ENCODE measurements at places on chromosomes 16 and 17. TPM values are rescaled to one million over a fixed set of nuclear protein-coding genes. Genes with fewer than 3 reads are reported as not detected.

GRCh38 chr16:66325717-66326376 lies 40.6 kb upstream of the CDH5 start:
- no peaks in the 10 kb centered on the region for H3K36me3 ChIP-seq
- no peak overlapping the region for H3K4me3 ChIP-seq
- H3K27ac ChIP-seq, result no peak overlapping the region
- peak; percentile 36 for DNase-seq

- peak; percentile 56 for DNase-seq
- H3K27ac ChIP-seq, result no peak overlapping the region
- H3K4me3 ChIP-seq, result no peak overlapping the region
- peaks cover 2% of the 10 kb centered on the region for H3K27me3 ChIP-seq
- no peaks in the 10 kb centered on the region for H3K4me1 ChIP-seq
Observed at GRCh38 chr17:70053241-70054234, 21.5 kb upstream of the KCNJ16 start.

- H3K36me3 ChIP-seq, result no peaks in the 10 kb centered on the region
- no peaks in the 10 kb centered on the region for H3K4me1 ChIP-seq
- no peak overlapping the region for H3K4me3 ChIP-seq
- no peak for DNase-seq
- H3K27me3 ChIP-seq, result peaks cover 3% of the 10 kb centered on the region
Observed at GRCh38 chr16:84643674-84644073, 4.6 kb upstream of the KLHL36 start.

GRCh38 chr17:12922120-12922519 lies 95.7 kb downstream of the ELAC2 start:
- no peak overlapping the region for H3K4me3 ChIP-seq
- H3K27me3 ChIP-seq, result no peaks in the 10 kb centered on the region
- H3K4me1 ChIP-seq, result no peaks in the 10 kb centered on the region
- H3K27ac ChIP-seq, result no peak overlapping the region
- no peaks in the 10 kb centered on the region for H3K36me3 ChIP-seq

DNA sequence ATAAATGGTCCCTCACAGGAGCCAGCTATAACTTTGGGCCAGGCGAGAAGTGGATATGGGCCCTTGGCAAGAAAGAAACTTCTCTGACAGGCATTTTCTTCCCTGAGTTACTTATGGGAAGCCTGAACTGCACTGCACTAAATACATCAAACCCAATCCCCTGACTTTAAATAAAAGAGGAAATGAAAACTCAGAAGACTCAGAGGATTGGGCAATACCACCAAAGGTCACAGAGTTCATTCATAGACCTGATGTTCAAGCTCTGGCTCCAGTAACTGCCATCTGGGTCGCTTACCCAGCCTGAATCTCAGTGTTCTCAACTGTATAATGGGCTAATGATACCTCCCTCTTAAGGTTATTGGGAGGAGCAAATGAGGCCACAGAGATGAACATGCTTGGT lies 815 bp downstream of the KRT35 start:
- no peak overlapping the region for H3K27ac ChIP-seq
- no peaks in the 10 kb centered on the region for H3K27me3 ChIP-seq
- H3K4me1 ChIP-seq, result no peaks in the 10 kb centered on the region

DNA sequence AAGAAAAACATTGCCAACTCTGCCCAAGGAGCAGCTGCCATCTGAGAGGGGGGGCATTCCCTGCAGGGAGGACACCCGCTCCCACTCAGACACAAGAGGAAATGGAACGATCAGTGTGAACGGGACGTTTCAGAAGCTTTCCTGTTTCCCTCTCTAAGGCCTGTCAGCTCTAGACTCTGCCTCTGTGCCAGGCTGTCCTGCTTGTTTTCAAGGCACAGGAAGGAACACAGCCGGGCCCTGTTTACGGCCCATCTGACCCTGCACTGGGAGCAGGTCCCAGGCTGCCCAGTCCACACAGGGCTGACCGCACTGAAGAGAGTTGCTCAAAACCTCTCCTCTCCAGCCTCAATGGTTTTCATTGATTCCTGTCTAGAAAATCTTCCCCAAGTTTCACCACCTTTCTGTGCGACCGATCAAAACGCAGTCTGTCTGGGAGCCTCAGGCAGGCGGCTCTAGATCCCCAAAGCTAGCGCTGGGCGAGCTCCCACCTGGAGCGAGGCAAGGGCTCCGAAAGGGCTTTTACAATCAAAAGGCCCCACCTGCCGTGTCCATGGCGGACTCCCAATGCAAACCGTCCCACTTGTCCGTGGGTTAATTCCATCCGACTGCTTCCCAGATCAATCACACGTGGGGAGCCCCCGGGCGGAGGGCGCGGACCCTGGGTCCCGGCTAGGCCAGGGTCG lies 1.5 kb downstream of the PIEZO1 start:
- peak; percentile 60 for DNase-seq
- no peaks in the 10 kb centered on the region for H3K36me3 ChIP-seq
- no peaks in the 10 kb centered on the region for H3K4me1 ChIP-seq
- H3K4me3 ChIP-seq, result peak overlapping the region; percentile 81

DNA sequence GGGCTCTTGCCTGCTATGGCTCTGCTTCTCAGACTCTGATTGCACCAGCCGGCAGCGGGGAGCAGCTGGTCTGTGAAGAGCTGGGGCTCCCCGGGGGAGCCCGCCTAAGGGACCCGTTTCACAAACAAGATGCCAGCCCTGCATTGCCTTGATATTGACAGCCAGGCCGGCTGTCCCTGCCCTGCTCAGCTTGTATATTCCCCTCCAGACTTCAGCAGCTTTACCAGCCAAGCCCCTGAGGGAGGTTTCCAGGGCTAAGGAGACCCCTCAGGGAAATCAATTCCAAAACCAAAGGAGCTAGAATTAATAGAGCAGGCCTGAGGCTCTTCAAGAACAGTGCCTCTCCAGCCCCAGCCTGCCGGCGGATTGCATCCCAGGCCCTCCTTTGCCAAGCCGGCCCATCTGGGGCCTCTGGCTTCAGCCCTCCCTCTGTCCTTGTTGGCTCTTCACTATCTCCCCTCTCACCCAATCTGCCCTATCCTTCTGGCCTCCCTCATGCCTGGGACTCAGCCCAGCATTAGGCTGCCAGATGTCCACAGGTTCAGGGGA lies 5.7 kb downstream of the CALB2 start:
- H3K4me1 ChIP-seq, result no peaks in the 10 kb centered on the region
- H3K4me3 ChIP-seq, result no peak overlapping the region
- H3K27ac ChIP-seq, result no peak overlapping the region
- H3K36me3 ChIP-seq, result no peaks in the 10 kb centered on the region
- DNase-seq, result no peak

- DNase-seq, result no peak
- H3K36me3 ChIP-seq, result no peaks in the 10 kb centered on the region
- no peaks in the 10 kb centered on the region for H3K27me3 ChIP-seq
- peaks cover 11% of the 10 kb centered on the region for H3K4me1 ChIP-seq
Observed at GRCh38 chr16:88299751-88300462, 82.9 kb upstream of the ZNF469 start.

- H3K4me1 ChIP-seq, result peaks cover 9% of the 10 kb centered on the region
- no peaks in the 10 kb centered on the region for H3K36me3 ChIP-seq
- no peak overlapping the region for H3K27ac ChIP-seq
- no peak for DNase-seq
Observed at GRCh38 chr17:28956112-28956511, 4.8 kb upstream of the PHF12 start.

DNA sequence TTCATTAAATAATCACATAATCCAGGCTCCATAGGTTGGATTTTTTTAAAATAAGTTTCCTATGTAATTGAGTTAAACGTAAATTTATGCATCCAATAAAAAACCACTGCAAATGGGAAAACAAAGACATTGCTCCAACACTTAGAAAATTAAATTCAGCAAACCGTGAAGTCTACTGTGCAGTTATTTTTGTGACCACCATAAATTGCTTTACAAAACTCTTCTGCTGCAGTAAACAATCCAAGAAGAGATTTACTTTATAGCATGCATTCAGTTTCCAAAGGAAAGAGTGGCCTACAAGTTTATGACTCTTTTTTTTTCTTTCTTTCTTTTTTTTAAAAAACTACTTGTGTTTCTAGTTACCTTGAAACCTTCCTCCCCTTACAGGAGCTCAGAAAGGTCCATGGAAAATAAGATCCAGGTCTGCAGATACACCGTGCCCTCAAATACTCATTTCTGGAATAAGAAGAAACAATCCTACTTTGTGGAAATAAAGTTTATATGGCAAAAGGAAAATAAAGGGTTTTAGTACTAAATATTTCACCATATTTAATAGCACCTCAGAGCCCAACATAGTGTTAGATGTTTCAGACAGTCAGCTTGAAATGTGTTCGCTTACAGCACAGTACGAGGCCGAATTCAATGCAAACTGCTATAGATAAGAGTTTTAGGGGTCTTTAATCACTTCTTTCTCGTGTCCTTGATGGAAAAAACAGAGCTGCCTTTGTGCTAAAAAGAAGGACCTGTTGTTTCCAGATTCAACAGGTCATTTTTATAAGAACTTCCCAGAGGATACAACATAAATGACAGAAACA lies 3.2 kb downstream of the HS3ST3A1 start:
- no peaks in the 10 kb centered on the region for H3K4me1 ChIP-seq
- no peak overlapping the region for H3K4me3 ChIP-seq
- H3K36me3 ChIP-seq, result no peaks in the 10 kb centered on the region
- peaks cover 5% of the 10 kb centered on the region for H3K27me3 ChIP-seq
- DNase-seq, result no peak
- no peak overlapping the region for H3K27ac ChIP-seq

GRCh38 chr16:14106457-14106856 lies 35.3 kb downstream of the MRTFB start:
- H3K4me1 ChIP-seq, result peaks cover 21% of the 10 kb centered on the region
- H3K27ac ChIP-seq, result no peak overlapping the region
- no peak overlapping the region for H3K4me3 ChIP-seq
- no peaks in the 10 kb centered on the region for H3K27me3 ChIP-seq
- H3K36me3 ChIP-seq, result no peaks in the 10 kb centered on the region
- no peak for DNase-seq

DNA sequence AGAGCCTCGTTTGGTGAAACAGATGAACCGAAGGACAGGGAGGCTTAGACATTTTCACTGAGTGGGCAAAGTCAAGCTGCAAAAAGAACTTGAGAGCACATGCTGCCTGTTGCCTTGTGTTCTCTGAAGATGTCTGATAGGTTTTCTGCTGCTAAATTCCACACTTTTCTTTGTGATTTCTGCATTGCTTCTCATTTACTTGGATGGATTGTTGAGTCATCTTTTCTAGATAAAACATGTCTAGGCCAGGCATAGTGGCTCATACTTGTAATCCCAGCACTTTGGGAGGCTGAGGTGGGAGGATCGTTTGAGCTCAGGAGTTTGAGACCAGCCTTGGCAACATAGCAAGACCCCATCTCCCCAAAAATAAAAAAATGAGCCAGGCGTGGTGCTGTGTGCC lies 80.4 kb upstream of the CLEC18A start:
- H3K27ac ChIP-seq, result no peak overlapping the region
- no peak overlapping the region for H3K4me3 ChIP-seq
- no peaks in the 10 kb centered on the region for H3K36me3 ChIP-seq

DNA sequence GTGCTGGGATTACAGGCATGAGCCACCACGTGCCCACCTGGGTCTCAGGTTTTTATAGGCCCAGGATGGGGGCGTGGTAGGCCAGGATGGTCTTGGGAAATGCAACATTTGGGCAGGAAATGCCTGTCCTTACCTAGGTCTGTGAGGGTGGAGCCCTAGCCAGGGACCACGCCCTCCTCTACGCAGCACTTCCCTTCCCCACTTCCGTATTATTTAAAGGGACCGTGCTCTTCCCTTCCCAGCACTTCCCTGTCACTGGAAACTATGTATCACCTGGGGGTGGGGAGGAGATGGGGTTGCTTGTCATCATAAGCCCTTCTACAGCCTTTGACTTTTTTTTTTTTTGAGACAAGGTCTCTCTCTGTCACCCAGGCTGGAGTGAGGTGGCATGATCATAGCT lies 238.9 kb upstream of the NLRP1 start:
- DNase-seq, result no peak
- no peak overlapping the region for H3K4me3 ChIP-seq
- no peaks in the 10 kb centered on the region for H3K36me3 ChIP-seq

- H3K4me3 ChIP-seq, result no peak overlapping the region
- no peaks in the 10 kb centered on the region for H3K27me3 ChIP-seq
- no peaks in the 10 kb centered on the region for H3K4me1 ChIP-seq
Observed at GRCh38 chr16:54722210-54722676, 208.4 kb upstream of the IRX5 start.

- H3K27me3 ChIP-seq, result no peaks in the 10 kb centered on the region
- H3K36me3 ChIP-seq, result peaks cover 62% of the 10 kb centered on the region
- H3K27ac ChIP-seq, result no peak overlapping the region
Observed at GRCh38 chr17:36493956-36494355, 7.5 kb downstream of the ZNHIT3 start.

DNA sequence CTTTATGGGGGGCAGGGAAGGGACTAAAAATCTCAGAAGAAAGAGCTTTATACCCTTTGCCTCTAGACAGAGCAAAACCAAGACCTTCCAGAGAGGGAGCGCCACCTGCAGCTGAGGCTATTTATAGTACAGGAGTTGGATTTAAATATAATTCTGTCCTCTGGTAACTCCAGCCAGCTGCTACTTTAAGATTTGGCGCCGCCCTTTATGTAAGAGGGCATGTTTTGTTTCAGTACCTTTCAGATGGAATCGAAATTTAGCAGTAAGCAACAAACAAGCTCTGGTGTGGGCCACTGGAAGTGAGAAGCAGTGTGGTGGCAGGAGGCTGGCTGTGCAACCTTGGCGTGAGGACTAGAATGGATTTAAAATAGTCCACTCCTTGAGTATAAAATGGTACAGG lies 5.2 kb upstream of the GUCY2D start:
- no peaks in the 10 kb centered on the region for H3K36me3 ChIP-seq
- H3K4me1 ChIP-seq, result peaks cover 5% of the 10 kb centered on the region
- no peak overlapping the region for H3K27ac ChIP-seq
- H3K27me3 ChIP-seq, result peaks cover 32% of the 10 kb centered on the region

- H3K4me3 ChIP-seq, result no peak overlapping the region
- no peaks in the 10 kb centered on the region for H3K27me3 ChIP-seq
- H3K36me3 ChIP-seq, result no peaks in the 10 kb centered on the region
- no peaks in the 10 kb centered on the region for H3K4me1 ChIP-seq
Observed at GRCh38 chr17:75370286-75370915, 35.1 kb downstream of the GRB2 start.

- H3K36me3 ChIP-seq, result no peaks in the 10 kb centered on the region
- peak; percentile 67 for DNase-seq
- H3K4me3 ChIP-seq, result peak overlapping the region; percentile 94
- no peaks in the 10 kb centered on the region for H3K27me3 ChIP-seq
- no peaks in the 10 kb centered on the region for H3K4me1 ChIP-seq
Observed at GRCh38 chr16:80804056-80804525, 307 bp downstream of the CDYL2 start.

- no peak overlapping the region for H3K27ac ChIP-seq
- no peak for DNase-seq
- no peaks in the 10 kb centered on the region for H3K36me3 ChIP-seq
- H3K27me3 ChIP-seq, result no peaks in the 10 kb centered on the region
- no peak overlapping the region for H3K4me3 ChIP-seq
Observed at GRCh38 chr17:80619535-80620235, 75.0 kb downstream of the RPTOR start.

GRCh38 chr16:88725609-88726407 lies 19.5 kb downstream of the CTU2 start:
- H3K4me1 ChIP-seq, result no peaks in the 10 kb centered on the region
- H3K36me3 ChIP-seq, result peaks cover 25% of the 10 kb centered on the region
- H3K27me3 ChIP-seq, result no peaks in the 10 kb centered on the region
- H3K27ac ChIP-seq, result no peak overlapping the region
- no peak for DNase-seq
- no peak overlapping the region for H3K4me3 ChIP-seq

GRCh38 chr17:28901866-28902818 lies 737 bp downstream of the DHRS13 start:
- DNase-seq, result peak; percentile 66
- H3K27me3 ChIP-seq, result no peaks in the 10 kb centered on the region
- peaks cover 11% of the 10 kb centered on the region for H3K36me3 ChIP-seq
- peaks cover 24% of the 10 kb centered on the region for H3K4me1 ChIP-seq
- H3K27ac ChIP-seq, result peak overlapping the region; percentile 85

The CDH1 gene
- total RNA-seq, result 227 TPM

The DUS2 gene
- total RNA-seq, result 14.2 TPM

The ZG16B gene
- total RNA-seq, result 4.7 TPM

The TEKT1 gene
- 18.5 TPM for total RNA-seq

The GNGT2 gene
- total RNA-seq, result 1.8 TPM

The MAP3K14 gene
- total RNA-seq, result 5.9 TPM

All from lung (tissue), 17 donors.